ENCODE measurements at places on chromosomes 5 and 9.

- DNase-seq: no peak
Measured at GRCh38 chr9:88586452-88586851, 51.5 kb downstream of the NXNL2 start.

GRCh38 chr9:92966518-92966800, 19.1 kb downstream of the FGD3 start:
- no peak for DNase-seq

GRCh38 chr5:73367650-73368049, 80.9 kb downstream of the FOXD1 start:
- DNase-seq: no peak

DNA sequence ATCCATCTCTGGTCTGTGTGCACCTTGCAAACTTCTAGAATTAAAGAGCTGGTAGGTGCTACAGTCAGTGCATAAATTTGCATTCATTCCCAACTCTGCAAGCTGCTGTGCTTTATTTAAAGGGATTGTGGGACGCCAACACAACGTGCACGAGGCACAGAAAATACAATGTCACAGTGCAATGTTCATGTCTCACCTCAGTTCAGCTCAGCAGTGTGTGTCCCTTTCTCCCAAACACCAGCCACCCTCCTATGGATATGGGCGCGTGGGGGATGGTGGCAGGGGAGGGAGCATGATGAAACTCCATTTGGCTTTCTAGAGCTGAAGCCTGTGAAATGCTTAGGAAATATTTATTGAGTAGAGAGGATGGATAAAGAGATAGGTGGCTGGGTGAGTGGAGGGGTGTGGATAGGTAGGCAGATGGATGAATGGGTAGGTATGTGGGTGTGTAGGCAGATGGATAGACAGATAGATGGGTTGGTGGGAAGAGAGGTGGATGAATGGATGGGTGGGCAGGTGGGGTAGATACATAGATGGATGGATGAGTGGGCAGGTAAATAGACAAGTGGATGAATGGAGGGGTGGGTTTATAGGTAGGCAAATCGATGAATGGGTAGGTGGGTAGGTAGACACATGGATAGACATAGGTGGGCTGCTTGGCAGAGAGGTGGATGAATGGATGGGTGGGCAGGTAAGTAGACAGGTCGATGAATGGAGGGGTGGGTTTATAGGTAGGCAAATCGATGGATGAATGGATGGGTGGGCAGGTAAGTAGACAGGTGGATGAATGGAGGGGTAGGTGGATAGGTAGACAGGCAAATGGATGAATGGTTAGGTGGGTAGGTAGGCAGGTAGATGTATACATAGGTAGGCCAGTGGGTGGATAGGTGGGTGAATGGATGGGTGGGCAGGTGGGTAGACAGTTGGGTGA, 92.7 kb upstream of the FCN2 start:
- no peak for DNase-seq

GRCh38 chr9:95229230-95229915, 88.1 kb downstream of the FANCC start:
- no peak for DNase-seq

- no peak for DNase-seq
Measured at GRCh38 chr9:113501129-113501686, 37.7 kb downstream of the RGS3 start.

GRCh38 chr9:81595887-81596543, 93.3 kb downstream of the TLE1 start:
- no peak for DNase-seq

DNA sequence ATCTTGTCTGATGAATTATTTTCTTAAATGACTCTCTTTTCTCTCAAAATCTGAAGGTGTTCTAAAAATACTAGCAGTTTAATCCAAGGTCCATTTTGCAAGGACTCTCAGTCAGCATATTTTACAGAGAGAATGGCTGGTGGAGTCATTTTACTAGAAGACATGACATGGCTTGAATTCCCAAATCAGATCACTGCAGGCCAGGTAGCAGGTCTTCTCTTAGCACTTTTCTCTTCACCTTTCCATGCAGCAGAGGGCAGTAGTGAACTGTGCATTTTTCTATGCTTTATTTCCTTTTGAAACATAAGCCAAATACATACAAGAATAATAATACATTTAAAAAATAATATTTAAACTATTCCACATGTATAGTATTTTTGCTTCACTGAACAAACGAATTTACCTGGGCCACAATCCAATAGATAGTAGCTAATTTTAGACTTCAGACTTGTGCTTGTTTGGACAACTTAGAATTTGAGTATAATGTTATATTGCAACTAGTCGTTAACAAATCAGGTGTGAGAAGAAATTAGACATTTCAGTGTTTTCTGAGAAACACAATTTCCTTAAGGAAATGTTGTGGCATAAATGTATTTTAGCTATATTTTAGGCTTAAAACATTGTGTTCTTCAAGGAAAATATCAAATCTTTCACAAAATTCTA, 289.4 kb upstream of the DAB2 start:
- peak; percentile 14 for DNase-seq

- no peak for DNase-seq
Measured at GRCh38 chr9:94654165-94654894, 15.0 kb upstream of the FBP1 start.

DNA sequence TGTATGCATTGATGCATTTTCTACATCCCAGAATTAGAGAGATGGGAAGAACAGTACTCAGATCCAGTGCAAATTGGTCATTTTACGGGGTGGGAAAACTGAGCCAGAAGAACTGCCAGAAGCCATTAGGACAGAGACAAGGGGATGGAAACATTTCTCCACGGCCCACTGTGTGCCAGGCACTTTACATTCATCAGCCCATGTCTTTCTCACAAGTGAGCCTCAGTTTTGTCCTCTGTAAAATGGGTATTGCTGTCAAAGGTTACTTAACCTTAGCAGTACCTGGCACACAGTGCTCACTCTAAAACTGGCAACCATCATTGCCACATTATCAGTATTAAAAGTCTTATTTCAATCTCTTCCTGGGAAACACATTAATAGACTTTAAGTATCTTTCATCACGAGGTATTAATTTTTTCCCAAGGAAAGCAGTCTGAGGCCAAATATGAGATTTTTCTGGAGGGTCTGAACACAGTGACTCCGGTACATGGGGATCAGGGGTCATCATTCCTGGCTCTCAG, 5.2 kb downstream of the DUSP1 start:
- no peak for DNase-seq
